T follicular helper cell (primary cell): ENCODE measurements at places on chromosomes 12 and 14.

DNA sequence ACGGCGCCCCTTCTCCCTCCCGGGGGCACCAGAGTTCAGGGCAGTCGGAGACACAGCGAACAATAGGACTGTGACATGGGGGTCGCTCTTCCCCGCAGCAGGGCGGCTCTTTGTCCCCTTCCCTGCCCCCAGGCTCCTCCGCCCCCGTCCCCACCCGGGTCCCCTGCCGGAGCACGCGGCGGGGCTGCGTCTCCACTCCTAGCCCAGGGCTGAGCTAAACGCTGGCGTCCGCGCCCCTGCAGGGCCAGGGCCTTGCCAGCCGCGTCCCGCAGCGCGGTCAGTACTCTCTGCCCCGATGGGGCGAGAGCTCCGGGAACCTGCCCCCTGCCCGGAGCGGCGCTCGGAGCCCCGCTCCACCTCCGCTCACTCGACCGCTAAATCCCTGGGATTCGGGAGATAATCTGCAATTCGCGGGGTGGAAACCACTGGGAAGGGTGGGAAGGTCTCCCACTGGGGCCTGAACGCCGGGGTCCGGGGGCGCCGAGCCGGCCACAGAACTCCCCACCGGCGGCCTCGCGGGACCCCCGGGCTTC lies 825 bp upstream of the CCDC85C start:
- DNase-seq, result no peak

- DNase-seq, result no peak
Measured at GRCh38 chr12:97713270-97713669, 250.7 kb downstream of the RMST start.

DNA sequence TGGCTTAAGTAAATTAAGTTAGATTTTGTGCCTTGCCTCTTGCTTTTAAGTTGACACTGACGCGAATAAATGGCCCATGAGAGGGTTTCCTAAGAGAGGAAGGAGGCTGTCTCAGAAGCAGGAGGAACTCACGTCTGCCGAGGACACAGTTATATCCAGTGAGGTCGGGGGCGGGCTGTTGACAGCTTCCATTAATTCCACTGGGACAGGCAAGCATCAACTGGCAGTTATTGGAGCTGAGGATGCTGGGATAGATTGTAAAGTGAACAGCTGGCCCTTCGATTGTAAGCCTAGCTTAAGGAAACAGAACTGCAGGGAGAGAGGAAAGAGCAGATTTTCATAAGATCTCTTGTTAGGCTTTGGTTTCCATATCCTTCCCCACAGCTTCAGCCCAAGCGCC lies 399.2 kb downstream of the IPO8 start:
- no peak for DNase-seq

- no peak for DNase-seq
Measured at GRCh38 chr14:50744231-50744630, 76.1 kb upstream of the SAV1 start.

DNA sequence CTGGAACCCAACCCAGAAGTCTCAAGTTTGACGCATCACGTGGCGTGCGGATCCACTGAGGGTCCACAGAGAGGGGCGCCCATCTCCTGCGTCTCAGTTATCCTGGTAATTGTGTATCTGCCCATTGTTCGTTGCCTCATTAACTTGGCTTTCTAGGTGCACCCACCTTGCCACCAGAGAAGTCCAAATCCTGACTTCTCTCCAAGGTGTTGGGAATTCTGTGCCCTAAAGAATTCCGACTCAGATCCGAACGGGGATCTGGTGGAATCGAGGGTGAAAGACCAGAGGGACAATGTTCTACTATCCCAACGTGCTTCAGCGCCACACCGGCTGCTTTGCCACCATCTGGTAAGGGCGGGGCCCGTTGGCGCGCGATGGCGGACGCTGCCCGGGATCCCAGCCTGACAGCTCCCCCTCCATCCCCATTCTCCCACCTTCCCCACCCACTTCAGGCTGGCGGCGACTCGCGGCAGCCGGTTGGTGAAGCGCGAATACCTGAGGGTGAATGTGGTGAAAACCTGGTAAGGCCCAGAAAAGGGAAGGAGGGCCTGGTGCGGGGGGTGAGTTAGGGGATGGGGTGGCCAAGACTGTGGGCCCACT lies 481 bp downstream of the REC8 start:
- DNase-seq, result no peak
